Fibroblast of upper back skin (primary cell): ENCODE measurements at places on chromosomes 16 and 17.

- no peak for DNase-seq
Observed at GRCh38 chr16:84047206-84047605, 4.6 kb upstream of the SLC38A8 start.

DNA sequence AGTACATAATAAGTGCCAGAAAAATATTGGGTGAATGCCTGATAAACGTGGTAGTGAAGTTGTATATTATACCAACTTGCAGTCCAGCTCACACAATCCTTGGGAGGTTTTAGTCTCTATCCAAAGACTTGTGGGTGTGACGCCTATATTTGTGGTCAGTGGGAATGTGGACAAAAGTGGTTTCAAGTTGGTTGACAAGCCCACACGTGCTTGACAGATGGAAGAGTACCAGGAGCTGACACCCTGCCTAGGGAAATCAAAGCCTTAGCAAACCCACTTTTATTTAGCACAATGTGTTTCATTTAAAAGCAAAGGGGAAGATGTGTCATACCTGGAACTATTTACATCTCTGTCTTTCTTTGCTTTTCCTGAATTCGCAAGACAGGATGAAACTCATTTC lies 79.0 kb downstream of the CA10 start:
- DNase-seq = no peak

- DNase-seq = peak; percentile 71
Observed at GRCh38 chr17:7060165-7060891, 16.4 kb upstream of the SLC16A11 start.

- DNase-seq = no peak
Observed at GRCh38 chr17:20109076-20109475, 99.9 kb downstream of the SPECC1 start.

- DNase-seq = no peak
Observed at GRCh38 chr16:72029567-72030271, 21.2 kb downstream of the DHODH start.

- DNase-seq = no peak
Observed at GRCh38 chr17:42414704-42415409, 8.2 kb downstream of the CAVIN1 start.

- DNase-seq = no peak
Observed at GRCh38 chr17:78969865-78970264, 9.9 kb downstream of the LGALS3BP start.

DNA sequence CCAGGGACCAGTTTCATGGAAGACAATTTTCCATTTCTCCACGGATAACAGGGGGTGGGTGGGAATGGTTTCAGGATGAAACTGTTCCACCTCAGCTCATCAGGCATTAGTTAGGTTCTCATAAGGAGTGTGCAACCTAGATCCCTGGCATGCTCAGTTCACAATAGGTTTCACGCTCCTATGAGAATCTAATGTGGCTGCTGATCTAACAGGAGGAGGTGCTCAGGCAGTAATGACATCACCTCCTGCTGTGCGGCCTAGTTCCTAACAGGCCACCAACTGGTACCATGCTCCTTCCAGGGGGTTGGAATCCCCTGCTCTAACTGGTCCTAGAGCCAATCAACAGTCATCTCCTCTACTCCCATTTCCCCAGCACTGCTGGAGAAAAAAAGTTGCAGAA lies 19.9 kb downstream of the TEX14 start:
- no peak for DNase-seq

GRCh38 chr16:53974484-53975080 lies 270.6 kb downstream of the FTO start:
- peak; percentile 65 for DNase-seq

DNA sequence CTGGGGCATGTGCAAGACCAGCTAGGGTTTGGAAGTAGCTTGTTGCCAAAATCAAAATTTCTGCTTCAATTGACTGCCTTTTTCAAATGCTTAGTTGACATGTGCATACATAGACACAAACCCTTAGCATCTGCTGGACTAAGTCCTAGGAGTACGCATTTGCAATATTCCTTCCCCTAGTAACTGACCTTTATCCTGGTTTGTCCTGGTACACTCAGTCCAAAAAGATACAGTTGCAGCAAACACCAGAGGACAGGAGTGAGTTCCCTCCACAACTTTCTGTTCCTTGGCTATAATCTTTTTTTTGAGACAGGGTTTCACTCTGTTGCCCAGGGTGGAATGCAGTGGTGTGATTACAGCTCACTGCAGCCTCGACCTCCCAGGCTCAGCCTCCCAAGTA lies 290.2 kb upstream of the ERCC4 start:
- no peak for DNase-seq

- DNase-seq = no peak
Observed at GRCh38 chr17:79546386-79546785, 64.5 kb downstream of the RBFOX3 start.

- peak; percentile 71 for DNase-seq
Observed at GRCh38 chr17:32253117-32253611, 12.5 kb upstream of the RHBDL3 start.

DNA sequence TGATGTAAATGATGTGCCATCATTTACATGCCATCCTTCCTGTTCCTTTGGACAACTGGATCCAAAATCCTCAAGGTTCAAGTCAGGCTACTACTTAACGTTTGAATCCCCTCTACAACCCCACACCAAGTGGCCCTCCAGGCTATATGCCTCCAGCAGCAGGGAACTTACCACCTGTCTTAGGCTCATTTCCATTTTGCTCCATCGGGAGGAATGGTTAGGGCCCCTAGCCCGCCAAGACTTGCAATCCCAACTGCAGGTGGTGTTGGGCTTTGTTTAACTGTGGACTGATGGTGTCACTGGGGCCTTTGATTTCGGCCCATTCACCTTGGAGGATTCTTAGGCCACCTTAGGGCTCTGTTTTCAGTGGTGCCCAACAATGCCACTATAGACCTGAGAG lies 9.7 kb downstream of the HNF1B start:
- no peak for DNase-seq

GRCh38 chr17:41800601-41801373 lies 11.0 kb downstream of the P3H4 start:
- peak; percentile 67 for DNase-seq

DNA sequence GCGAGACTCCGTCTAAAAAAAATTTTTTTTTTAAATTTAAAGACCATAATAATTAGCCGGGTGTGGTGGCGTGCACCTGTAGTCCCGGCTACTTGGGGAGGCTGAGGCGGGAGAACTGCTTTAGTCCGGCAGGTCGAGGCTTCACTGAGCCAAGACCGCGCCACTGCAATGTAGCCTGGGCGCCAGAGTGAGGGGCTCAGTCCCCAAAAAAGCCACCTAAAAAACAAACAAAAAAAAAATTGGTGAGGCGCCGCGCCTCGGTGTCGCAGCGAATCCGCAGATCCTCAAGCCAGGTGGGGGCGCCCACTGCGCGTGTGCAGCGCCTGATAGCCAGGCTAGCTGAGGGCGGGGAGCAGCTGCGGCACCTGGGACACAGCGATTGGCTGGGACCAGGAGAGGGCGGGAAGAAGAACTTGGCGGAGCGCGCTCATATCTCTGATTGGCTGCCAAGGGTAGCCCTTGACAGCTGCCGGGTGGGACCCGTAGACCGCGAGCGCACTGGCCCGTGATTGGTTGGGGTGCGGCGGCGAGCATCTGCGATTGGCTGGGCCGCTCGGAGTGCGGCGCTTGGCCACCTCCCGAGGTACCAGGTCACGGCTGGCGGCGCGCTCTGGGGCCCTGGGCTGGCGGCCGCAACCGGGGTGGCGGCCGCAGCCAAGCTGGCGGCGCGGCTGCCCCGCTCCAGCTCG lies 9.0 kb upstream of the CLDN9 start:
- DNase-seq = peak; percentile 98

- DNase-seq = no peak
Observed at GRCh38 chr16:19883296-19883965, 1.2 kb downstream of the GPRC5B start.

DNA sequence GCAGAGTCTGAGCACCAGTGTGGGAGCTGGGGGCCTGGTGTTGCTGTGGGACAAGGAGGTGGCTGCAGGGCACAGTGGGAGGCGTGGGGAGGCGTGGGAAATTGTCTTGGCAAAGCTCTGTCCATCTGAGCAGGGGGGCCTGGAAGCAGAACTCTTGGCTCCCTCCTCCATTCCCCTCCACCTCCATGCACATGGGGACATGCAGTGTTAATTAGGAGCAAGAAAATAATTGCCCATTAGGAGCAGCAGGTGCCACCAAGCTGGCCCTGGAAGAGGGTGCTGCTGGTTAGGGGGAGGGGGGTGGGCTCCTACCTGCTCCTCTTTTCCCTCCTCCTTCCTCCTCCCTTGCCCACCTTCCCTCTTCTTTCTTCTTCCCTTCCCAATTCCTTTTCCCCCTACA lies 4.5 kb downstream of the TTYH2 start:
- no peak for DNase-seq

DNA sequence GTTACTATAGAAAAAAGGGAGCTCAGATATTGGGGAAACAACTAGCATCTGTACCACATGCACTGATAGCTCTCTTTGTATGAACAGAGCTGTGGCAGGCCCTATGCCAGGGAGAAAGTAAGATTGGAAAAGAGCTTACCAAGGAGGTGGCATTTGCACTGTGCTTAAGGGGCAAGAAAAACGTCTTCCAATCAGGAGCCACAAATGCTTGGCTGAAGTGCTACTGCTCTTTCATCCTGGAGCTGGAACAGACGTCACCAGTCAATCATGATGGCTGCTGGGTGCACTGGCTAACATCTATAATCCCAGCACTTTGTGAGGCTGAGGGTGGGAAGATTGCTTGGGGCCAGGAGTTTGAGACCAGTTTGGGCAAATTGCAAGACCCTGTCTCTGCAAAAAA lies 218.5 kb downstream of the SEC14L1 start:
- DNase-seq = no peak

GRCh38 chr16:87963400-87963799 lies 12.2 kb downstream of the BANP start:
- DNase-seq = peak; percentile 91

GRCh38 chr16:22296225-22297113 lies 740 bp upstream of the POLR3E start:
- no peak for DNase-seq

GRCh38 chr17:79988185-79988971 lies 47.3 kb downstream of the TBC1D16 start:
- peak; percentile 60 for DNase-seq

- no peak for DNase-seq
Observed at GRCh38 chr16:9679213-9679767, 502.9 kb downstream of the GRIN2A start.

GRCh38 chr17:45139533-45139920 lies 4.0 kb downstream of the ACBD4 start:
- DNase-seq = no peak

DNA sequence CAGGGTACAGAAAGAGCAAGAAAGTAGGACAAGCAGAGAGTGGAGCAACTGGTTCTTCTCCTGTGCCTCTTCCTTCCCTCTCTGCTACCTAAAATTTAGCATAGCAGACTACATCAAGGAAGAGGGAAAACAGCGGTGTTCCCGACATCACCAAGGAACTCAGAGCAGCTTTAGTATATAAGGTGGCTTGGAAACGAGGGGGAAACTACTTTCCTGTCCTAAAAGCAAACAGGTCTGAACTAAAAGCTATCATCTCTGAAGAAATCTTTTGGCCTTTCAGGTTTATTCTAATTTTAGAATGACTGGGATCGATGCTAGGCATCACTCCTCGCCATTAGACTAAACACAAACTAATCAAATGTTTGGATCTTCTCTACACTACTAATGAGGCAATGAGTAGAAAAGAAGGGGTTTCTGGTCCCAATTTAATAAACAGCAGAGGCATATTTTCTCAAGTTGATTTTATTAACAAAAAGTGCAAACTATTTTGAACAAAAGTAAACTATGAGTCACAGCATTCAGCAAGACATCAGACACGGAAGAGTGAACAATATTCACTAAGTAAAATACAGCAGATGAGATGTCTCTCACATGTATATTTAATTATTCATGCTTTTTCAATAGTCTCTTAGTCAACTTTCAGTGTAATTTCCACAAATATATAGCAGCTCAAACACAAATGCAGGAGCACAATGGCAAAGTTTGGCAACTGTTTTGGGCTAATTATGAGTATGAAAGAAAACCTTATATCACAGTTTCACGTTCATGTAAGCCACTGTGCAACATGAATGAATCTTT lies 108.7 kb downstream of the TRIM37 start:
- no peak for DNase-seq

- peak; percentile 63 for DNase-seq
Observed at GRCh38 chr17:57988301-57989250, 522 bp upstream of the VEZF1 start.

DNA sequence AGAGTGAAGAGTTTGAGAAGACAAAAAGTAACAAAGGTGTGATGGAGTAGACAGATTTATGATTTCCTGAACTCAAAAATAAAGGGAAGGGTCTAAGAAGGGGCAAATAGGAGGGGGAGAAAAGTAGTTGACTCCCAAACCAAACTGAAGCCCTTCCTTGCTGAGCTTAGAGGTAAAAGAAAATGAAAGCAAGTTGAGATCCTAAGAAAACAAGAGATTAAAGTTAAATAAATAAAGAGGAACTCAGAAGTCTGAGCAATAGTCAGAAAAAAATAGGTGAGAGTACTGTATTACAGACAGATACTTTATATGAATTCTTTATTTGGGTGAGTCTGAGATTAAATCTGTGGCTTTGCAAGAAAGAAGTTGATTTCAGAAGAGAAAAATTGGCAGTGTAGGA lies 3.3 kb upstream of the PSMD12 start:
- DNase-seq = no peak

GRCh38 chr16:84514874-84515835 lies 10.7 kb upstream of the MEAK7 start:
- DNase-seq = no peak

- no peak for DNase-seq
Observed at GRCh38 chr17:83014297-83014696, 65.1 kb upstream of the METRNL start.

DNA sequence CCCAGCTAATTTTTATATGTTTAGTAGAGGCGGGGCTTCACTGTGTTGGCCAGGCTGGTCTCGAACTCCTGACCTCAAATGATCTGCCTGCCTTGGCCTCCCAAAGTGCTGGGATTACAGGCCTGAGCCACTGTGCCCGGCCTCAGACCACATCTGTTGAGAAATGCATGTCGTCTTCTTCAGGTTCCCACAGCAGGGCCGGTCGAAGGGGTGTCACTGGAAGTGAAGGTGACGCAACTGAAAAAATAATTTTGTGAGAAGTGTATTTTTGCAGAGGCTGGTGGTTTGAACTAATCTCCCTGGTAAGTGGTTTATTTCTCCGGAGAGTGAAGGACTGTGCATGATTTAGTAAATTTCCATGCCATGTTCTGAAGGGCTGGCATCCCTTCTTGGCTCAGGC lies 33.4 kb upstream of the IL34 start:
- no peak for DNase-seq

DNA sequence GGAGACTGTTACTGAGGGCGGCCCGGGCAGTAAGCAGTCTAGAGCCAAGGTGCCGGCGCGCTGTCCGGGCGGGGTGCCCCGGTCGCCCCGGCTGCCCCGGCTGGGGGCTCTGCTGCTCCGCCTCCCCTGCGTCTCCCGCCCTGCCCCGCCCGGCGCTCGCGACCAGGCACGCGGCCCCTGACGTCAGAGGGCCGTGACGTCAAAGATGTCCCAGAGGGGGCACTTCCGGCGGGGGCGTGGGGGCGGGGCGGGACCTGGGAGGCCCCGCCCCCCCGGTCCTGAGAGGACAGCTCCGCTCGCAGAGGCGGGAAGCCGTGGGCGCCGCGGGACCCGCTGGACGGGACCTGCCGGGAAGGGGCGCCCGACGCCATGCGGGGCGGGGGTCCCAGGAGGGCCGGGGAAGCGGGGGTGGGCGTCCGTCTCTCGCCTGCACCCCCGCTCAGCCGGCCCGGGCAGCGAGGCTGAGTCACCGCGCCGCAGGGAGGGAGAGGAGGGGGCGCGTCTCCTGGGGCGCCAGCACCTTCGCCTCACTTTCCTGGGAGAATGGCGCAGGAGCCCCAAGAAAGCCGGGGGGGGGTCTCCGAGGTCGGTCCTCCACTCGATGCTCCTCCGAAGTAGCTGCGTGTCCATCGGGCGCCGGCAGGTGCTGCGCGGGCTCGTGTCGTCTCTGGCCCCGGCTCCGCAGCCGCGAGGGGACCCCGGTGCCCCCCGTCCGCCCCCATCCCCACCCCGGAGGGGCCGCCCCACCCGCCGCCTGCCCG lies 4.4 kb upstream of the HIC1 start:
- DNase-seq = peak; percentile 69
